ENCODE measurements at places on chromosomes 7 and 10.

DNA sequence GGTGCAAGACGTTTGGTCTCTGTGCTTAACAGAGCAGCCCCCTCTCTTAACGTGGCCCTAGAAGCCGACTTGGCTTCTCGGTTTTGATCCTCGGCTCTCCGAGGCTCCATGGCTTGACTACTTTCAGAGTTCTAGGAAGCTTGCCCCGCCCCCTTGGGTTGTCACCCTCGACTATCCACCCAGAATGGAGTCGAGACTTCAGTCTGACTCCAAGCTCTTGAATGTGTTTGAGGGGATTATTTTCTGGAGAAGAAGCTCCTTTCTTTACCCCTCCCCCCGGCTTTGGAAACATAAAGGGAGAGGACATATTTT, 448 bp downstream of the SEC24C start:
- peak; percentile 76 for DNase-seq

DNA sequence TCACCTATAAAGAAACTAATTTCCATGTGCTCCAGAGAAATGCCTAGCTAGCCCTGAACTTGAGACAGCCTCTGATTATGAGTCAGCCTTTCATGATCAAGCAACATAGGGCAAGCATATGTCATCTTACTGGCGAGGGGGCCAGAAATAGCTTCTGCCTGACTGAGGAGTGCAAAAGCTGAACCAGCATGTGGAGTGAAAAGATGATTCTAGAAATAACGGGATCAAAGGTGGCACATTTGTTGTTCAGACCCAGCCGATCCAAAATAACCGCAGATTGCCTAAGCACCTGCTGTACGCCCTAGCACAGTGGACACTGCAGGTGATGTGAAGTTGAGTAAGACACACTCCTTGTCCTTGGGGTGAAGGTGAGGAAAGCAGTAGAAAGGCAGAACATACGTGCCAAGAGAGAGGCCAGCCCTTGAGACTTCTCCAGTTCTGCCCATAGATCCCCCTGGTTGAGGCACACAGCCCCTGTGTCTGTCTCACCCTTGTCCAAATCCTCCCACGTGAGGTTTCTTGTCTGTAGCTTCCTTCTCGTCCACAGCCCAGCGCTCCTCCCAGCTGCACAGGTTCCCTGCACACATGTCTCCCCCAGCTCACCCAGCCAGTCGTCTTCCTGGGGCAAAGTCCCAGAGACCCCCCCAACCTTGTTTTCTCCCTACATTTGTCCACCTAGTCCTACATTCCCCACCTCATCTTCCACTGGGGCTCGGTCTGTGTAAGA, 2.8 kb upstream of the BCL7B start:
- peak; percentile 82 for DNase-seq

- peak; percentile 70 for DNase-seq
Measured at GRCh38 chr10:44830022-44830421, 81.1 kb upstream of the TMEM72 start.

GRCh38 chr7:66193146-66193725, 11.9 kb upstream of the TPST1 start:
- DNase-seq = no peak

DNA sequence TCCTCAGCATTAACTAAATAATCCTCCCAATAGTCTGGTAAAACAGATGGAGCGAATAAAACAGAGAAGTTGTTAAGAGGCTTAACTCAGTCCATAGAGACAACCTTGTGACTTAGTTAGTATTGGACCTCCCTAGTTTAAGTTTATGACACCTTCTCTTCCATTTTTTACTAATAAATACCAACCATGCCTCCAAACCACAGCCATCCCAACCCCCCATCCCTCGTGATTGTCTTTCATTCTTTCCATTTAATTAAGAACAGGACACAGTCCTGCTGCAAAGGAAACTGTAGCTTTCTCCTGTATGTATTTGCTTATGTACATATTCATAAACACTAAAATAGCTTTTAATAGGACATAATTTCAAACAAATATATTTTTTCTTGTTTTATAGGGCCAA, 238.2 kb downstream of the SEMA3D start:
- DNase-seq = peak; percentile 24

DNA sequence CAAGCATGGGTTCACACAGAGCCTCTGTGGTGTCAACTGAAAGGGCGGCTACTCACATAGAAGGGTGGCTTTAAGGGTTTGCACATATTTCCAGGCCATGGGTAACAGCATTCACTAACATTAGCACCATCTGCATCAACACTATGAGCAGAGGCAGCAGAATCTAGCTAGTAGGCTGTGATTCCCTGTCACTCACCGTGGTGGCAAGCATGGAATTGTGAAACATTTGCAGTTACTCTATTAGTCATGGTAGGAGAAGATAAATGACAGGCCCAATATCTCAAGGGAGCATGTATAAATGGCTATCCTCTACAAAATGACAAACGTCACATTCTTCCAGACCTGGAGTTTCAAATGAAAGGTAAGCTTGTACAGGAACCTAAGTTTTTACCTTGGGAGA, 32.2 kb upstream of the CUBN start:
- DNase-seq = no peak

DNA sequence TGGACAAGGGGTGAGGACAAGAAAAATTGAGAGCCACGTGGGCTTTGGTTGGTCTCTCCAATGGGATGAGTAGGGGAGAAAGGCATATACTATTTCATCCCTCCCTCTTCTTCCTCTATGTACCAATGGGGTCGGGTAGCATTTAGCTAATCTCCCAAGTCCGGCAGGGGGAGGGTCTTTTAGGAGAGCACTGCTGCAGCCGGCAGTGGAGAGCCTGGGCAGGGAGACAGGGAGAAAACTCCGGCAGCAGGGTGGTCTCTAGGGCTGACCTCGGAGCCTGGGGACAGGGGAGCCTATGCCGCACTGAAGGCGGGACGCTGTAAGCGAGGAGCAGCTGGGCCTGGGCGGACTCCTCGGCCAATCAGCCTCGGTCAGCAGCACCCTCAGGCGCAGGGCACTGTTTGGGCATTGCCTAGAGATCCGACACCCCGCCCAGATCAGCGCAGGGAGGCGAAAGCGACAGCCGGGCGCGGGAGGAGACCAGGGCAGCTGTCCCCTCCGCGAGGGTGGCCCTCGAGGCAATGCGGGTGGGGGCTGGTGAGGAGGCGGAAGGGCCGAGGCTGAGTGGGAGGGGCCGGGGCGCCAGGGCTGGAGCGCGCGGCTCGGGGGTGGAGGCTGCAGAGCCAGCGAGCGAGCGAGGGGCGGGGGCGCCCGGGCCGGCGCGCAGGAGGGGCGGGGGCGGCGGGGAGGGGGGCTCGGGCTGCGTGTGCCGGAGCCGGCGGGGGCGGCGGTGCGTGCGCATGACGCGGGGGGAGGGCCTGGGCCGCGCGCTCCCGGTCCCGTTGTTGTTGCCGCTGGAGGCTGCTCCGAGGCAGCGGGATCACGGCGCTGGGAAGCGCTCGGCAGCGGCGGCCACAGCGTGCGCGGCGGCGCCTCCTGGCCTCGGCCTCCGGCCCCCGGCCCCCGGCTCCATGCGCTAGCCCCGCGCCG, at the start of gene AGAP3:
Gene AGAP3, plus strand, starts transcription at position 785 of the 930 bp plus-strand sequence. CDS start 267 bp downstream, outside the sequence.
- DNase-seq = peak; percentile 96

DNA sequence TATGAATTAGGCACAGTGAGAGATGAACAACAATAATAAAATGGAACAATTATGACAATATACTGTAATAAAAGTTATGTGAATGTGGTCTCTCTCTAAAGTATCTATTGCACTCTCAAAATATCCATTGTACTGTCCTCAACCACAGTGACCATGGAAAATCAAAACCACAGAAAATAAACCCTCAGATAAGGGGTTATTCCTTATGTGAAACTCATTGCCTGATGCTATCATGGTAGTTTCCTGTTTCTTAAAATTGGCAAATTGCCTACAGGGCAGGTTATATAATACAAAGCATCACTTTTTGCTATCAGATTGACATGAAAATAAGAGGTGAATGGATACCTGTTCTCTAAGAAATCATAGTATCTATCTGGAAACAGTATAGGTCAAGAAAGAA, 3.8 kb downstream of the MCM10 start:
- no peak for DNase-seq

DNA sequence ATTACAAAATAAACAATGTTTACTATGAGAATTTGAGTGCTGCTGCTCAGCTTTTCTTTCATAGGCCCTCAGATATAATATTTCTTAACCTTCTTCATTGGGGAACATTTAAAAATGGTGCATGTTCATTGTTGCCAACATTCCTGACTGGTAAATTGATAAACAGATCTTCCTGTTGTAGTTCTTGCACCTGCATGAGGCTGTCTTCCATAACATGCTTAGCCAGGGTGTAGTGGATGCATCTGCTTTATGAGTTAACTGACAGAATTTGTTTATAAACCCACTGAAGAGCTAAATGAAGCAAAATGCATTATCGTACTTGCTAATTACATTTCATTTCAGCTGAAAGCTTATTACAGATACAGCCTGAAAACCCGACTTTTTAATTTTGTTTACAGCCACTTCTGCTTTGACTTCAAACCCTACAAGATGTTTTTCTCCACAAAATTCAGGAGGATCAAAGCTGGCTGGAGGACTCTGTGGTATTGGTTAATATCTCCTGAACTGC, 177.2 kb downstream of the SEM1 start:
- DNase-seq = no peak

GRCh38 chr7:39172137-39172536, 194.4 kb downstream of the POU6F2 start:
- DNase-seq = no peak

DNA sequence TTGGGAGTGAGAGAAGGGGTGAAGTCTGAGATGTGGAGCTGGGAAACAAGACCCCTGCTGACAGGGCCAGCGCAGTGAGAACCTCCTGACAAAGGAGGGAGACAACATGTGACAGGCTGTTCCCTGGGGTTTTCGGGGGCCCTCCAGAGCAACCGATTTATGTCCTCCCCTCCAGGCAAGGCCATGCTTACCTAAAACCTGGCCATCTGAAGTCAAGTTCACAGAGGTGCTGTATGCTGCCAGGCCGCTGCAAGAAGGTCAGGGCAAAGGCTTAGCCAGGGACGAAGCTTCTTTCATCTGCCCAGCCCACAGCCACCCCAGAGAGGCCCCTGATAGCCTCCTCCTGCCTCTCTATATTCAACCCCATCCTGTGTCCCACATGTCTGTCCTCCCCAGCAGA, 20.6 kb downstream of the NPC1L1 start:
- DNase-seq = peak; percentile 2

- DNase-seq = peak; percentile 4
Measured at GRCh38 chr7:115476671-115477181, 553.8 kb downstream of the TFEC start.

GRCh38 chr7:73833251-73833919, 2.6 kb downstream of the CLDN4 start:
- no peak for DNase-seq

- DNase-seq = no peak
Measured at GRCh38 chr7:69885431-69885830, 287.2 kb downstream of the AUTS2 start.

- DNase-seq = peak; percentile 65
Measured at GRCh38 chr10:110358869-110359629, 54.3 kb upstream of the SMNDC1 start.

DNA sequence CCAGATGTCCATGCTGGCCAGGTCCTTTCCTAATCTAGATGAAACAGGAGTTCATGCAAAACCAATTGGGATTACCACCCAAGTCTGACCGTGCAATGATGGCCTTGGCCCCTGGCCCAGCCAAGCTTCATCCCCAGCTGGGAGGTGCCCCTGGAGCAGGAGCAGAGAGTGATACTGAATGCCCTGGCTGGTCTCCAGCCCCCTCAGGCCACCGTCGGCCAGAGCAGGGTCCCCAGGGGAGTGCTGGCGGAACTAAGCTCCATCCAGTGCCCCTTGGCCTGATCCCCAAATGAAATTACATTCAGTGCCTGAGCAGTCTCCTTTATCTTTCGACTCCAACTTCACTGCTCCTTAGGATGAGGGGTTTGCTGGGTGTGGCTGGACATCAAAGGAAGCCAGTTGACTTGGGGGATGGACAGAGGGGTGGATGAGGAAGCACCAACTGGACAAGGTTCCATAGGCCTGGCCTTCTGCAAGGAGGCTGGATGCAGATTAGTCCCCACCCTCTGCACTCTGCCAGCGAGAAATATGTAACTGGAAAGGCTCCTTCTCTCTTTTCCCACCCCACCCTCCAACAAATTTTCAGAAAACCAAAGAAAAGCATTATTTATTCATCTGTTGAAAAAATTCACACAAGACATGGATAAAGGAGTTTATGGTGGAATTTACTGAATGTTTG, 275.5 kb downstream of the PLXNA4 start:
- DNase-seq = no peak

- DNase-seq = no peak
Measured at GRCh38 chr7:134584290-134584689, 35.4 kb downstream of the AKR1B15 start.

DNA sequence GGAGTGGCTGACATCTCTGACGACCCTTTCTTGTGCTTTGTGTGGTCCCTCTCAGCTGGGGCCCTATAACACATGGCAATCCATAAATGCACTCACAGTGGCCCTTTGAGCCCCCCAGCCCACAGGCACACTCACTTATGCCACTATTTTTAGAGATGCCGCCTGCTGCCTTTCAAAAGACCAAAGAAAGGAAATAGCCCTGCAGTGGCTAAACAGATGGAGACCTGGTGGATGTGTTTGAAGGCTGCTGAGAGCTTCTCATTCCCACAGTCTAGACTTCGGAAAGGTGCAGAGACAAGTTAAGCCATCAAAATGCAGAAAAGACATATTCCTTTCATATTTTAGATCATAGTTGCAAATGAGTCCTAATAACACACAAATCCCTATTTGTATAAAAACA, 42.0 kb upstream of the PDZD8 start:
- no peak for DNase-seq

GRCh38 chr10:94364482-94364881, 1.7 kb upstream of the NOC3L start:
- DNase-seq = no peak

GRCh38 chr7:137828456-137828855, 18.3 kb downstream of the DGKI start:
- no peak for DNase-seq

GRCh38 chr7:74262639-74263398, 8.6 kb upstream of the RFC2 start:
- no peak for DNase-seq

- DNase-seq = no peak
Measured at GRCh38 chr7:43669286-43670081, 59.8 kb downstream of the COA1 start.

GRCh38 chr7:142488036-142488633, 230.3 kb upstream of the PRSS58 start:
- no peak for DNase-seq

- no peak for DNase-seq
Measured at GRCh38 chr10:128914681-128915080, 552.4 kb upstream of the MGMT start.

DNA sequence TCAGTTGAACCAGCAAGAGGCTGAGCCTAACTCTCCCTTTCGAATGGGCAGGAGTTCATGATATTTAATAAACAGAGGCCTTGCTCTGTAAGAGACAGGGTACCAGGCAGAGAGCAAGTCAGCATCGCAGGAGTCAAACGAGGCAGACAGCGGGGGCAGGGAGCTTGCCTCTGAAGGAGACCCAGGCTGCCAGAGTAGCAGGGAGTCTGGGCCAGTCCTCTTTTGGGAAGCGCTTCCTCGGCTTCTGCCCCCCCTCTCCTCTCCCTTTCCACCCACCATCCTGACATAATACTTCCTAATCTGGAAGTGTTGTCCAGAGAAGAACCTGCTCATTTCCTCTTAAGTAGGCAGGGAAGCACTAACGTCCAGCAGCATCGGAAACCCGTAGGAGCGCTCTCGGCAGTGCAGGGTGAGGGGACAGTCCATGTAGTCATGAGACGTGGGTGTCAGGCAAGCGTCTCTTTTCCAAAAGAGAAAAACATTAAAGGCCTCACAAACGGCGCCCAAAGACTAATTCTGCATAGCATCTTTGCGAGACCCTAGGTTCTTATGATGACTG, 171.1 kb downstream of the EGFR start:
- no peak for DNase-seq

Data from GM03348 (cell line).